ENCODE measurements at places on chromosomes 2 and 18.

GRCh38 chr2:58959996-58960395 lies 718.9 kb upstream of the FANCL start:
- no peak for DNase-seq

DNA sequence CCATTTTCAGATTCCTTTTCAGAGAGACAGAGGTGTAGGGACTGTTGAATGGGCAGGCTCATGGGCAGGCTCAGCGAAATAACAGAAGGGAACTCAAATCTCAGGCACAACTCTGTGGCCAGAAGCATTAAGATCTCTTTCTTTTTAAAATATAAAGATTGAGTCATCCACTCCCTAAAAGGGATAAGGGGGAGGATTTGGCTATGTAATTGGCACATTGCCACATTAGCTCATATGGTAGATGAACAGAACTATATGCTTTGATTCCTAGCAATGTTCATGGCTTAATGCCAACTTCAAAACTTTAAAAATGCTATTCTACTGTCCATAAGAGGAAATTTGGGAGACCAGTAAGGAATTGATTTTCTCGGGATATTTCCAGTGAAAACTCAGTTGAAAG lies 53.8 kb upstream of the SLC5A7 start:
- DNase-seq: no peak

- no peak for DNase-seq
These were observed 523.6 kb downstream of the PID1 start for GRCh38 chr2:228747483-228747882.

DNA sequence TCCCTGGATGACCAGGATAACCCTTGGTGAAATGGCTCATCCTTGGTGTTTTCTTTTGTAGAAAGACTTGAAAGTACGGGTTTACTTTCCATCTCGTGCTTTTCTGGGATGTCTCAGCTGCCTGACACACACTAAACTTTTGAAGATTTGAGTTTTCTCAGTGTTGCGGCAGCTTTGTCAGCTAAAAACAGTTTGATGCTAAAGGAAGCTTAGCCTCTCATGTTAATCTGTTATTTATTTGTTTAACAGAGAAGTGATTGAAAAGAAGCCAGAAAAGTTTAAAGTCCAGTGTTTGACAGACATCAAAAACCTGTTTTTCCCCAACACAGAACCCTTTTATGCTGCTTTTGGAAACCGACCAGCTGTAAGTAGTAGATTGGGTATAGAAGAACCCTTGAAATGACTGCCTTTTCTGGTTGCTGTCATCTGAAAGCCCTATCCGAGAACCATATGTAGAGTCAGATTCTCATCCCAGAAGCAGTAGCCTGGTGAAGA lies 72.8 kb downstream of the LPIN1 start:
- no peak for DNase-seq

DNA sequence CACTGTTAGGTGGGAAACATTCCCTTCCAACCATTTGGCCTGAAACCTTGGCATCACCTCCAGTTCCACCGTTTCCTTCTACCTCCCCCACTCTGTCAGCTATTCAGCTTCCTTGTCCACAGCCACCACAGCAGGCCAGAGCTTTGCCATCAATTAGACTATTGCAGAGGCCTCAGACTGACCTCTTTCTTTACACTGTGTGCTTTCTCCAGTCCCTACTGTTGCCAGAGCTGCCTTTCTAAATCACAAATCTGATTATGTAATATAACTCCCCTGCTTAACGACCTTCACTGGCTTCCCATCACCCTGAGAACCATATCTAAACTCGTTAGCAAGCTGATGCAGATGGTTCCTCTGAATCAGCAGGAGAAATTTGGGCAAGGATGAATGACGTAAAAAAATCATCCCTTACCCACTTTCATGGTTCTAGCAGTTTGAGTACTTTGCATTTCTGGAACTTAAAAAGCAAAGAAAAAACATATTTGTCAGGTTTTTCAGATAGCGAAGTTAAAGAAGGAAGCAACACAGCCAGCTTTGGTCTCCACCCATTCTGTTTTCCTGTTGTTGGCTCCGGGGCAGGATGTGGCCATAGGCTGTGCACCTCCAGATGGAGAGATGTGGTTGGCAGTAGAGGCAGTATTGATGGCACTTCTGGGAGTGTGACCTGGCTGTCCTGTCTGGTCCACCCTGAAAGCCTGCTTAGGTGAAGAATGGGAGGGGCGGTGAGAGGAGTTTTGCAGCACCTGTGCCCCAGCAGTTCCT lies 422.1 kb downstream of the PARD3B start:
- peak; percentile 16 for DNase-seq

GRCh38 chr2:120740765-120741524 lies 5.3 kb downstream of the GLI2 start:
- no peak for DNase-seq

DNA sequence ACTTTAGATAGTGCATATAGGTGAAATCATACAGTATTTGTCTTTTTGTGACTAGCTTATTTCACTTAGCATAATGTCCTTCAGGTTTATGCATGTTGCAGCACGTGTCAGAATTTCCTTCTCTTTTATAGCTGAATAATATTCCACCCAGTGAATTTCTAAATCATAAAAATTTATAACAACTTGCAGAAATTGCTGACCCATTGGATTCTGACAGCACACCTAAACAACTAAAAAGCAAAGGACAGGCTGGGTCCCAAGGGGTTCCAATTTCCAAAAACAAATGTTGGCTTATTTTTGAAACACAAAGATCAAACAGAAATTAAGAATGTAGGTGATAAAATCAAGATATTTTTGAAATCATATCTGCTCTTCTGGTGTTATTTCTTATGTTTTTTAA lies 86.5 kb upstream of the ACKR3 start:
- no peak for DNase-seq

GRCh38 chr2:74843899-74844298 lies 10.0 kb downstream of the HK2 start:
- no peak for DNase-seq

- no peak for DNase-seq
These were observed 4.6 kb downstream of the MBP start for GRCh38 chr18:77127769-77128671.

DNA sequence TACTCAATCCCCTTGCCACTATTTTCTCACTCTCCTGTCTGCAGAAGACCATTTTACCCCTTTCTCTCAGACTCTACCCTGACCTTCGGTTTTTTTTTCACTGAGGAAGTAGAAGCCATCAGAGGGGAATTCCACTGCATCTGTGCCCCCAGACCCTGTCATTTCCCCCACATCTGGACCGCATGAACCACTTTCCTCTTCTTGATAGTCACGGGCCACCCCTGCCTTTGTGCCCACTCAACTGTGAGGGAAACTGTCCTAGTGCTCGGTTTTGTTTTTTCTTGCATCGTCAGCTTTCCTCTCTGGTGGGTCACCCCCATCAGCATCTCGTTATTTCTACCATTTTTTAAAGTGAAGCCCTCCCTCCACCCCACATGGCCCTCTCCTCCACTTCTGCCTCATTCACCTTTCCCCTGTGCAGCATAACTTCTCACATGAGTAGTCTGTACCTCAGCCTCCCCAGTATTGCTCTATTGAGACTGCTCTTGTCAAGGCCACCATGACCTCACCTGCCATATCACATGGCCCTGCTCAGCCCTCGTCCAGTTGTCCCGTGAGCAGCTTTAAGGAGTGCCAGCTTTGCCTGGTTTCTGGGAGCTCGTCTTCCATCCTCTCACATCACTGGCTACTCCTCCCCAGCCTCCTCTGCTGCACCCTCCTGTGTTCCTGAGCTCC lies 32.4 kb downstream of the TMEM87B start:
- no peak for DNase-seq

GRCh38 chr2:8636721-8637636 lies 44.9 kb upstream of the ID2 start:
- DNase-seq: no peak

GRCh38 chr2:85852937-85853498 lies 35.8 kb downstream of the ST3GAL5 start:
- DNase-seq: peak; percentile 44

- no peak for DNase-seq
These were observed 144.9 kb upstream of the FOSL2 start for GRCh38 chr2:28247734-28248133.

- DNase-seq: no peak
These were observed 322.3 kb upstream of the TFPI start for GRCh38 chr2:187876554-187876953.

DNA sequence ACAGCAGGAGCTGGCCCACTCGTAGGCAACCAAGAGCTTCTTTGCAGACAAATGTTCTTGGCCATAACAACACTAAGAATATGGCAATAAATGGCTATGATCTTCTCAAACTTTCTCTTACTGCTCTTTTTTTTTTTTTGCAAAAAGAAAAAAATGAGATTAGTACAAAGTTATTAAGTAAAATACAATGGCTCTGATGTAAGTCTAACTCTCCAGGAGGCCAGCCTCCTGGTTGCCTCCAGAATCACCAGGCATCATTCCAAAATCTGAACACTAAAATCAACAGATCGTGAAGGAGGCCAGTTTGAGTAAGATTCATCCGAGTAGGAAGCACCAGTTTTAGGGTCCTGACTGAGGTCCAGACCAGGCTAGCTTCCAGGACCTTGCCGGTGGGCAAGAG lies 20.8 kb upstream of the FIGN start:
- no peak for DNase-seq

DNA sequence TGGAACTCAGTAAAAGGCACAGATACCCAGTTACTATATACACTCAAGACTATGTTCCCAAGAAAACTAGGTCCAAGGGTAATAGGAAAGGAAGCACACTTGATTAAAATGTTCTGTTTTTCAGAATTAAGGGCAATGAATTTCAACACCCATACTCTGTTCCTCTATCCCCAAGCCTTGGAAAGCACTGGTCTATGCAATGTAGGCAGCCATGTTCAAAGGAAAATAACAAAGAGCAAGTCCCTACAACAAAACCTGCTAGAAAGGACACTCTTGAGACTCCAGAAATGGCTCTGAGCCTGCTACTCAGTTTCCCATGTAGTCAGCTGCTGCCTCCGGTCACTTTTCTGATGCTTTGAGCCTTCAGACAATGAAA lies 6.8 kb downstream of the CYB5A start:
- DNase-seq: no peak

GRCh38 chr18:59681051-59681450 lies 16.2 kb downstream of the CCBE1 start:
- no peak for DNase-seq

DNA sequence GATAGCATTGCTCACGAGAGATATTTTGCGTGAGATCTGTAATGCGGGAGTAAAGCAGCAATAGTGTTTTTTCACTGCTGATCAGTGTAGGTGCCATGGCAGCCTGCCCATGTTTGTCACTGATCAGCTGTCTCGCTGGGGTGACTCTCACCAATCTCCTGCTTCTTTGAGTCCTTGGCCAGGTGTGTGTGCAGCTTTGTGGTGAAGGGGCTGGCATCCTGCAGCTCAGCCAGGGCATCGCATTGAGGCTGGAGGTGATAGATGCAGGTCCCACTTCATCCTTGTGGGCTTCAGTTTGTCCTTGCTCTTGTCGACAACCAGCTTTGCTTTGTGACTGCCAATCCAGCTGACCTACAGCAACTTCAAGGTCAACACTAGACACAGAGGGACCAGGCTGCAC lies 258.3 kb upstream of the CXCR4 start:
- no peak for DNase-seq

- no peak for DNase-seq
These were observed 32.5 kb upstream of the NT5DC4 start for GRCh38 chr2:112688086-112688880.

- DNase-seq: no peak
These were observed 19.9 kb downstream of the METTL4 start for GRCh38 chr18:2551425-2551824.

DNA sequence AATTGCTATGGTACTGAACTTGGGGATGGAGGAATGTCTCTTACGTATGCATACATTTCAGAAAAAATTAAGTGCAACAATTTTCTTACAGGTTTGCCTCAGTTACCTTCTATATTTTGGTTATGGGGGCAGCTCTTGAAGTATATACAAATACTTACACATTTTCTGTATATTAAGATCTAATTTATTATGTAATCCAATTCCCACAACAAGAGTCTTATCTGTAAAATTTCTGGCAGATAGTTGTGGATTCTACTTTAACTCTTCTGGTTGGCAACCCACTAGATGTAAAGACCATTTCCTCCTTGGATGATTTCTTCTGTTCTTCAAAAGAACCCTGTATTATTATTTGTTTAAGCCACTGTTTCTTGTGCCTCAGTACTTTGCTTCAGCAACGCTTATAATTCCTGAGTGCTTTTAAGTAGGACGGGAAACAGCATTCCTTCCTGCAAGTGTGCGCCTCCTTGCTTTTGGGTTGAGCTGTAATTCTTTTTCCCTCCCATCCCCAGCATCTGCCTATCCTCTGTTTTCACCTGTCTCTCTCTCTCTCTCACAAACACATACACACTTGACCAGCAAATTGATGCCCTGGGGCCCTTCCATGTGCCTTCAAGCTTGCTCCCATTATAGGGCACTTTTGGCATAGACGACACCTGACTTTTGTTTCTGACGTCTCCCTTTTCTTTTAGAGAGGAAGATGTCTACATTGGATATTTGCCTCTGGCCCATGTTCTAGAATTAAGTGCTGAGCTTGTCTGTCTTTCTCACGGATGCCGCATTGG lies 61.4 kb downstream of the ACSL3 start:
- DNase-seq: no peak

DNA sequence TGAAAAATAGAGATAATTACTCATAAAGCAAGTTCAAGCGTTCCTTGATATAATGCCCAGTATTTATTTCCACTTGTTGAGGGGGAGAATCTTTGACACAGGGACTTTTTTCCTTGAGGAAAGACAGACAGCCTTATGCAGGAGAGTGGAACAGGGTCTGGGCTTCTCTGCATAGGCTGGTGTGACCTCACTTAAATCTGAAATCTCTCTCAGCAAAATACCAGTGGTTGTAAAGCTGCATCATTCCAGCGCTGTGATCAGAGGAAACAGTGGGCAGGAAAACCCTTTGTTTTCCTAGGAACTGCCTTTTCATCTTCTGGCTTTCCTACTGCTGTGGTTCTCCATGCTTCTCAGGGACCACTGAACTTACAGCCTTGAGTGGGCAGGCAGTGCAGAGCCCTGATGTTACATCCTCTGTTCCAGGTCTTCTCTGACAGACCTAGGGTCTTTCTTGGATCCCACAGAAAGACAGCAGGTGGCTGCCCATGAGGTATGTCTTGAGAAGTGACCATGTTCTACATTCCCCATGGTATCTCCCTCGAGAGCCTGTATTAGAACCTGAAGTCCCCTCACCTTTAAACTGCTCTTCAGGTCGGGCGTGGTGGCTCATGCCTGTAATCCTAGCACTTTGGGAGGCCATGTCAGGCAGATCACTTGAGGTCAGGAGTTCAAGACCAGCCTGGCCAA lies 17.6 kb upstream of the MAP4K4 start:
- no peak for DNase-seq

DNA sequence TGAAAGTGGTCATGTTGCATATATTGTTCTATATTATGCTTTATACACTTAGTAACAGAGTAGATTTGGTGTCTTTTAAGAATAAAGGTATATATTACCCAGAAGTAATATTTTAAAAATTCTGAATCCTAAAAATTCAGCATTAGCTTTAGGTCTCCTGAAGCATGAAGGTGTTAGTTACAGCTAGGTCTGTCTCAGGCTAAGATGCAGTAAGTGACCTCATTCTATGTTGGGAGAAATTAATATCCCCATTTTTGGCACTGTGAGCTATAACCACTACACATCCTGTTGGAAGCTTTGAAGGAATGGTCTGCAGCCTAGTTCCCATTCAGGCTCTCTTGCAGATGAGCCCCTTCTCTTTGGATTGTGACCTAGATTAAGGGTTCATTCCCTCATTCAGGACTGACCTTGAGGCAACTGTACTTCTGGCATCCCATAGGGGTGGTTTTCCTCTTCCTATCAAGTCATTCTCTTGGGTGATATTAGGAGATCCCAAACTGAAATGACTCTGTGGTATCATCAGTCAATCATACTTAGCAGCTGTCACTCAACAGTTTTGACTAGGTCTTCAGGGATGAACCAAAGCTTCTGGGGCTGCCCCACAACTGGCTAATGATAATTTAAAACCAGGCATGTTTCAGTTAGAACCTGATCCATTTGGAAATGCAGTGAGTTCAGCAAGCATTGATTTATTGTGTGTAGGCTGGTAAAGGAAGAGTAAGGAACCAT lies 117.7 kb downstream of the GPD2 start:
- no peak for DNase-seq
